Activated CD4-positive, alpha-beta T cell treated with anti-CD3 and anti-CD28 coated beads, Interleukin-2, Interleukin-6, amounts not matched to agents 100 ng/mL and 50 ng/mL, durations not matched to agents 16 hours and 8 hours (primary cell): ENCODE measurements at places on chromosomes 7 and 10.

DNA sequence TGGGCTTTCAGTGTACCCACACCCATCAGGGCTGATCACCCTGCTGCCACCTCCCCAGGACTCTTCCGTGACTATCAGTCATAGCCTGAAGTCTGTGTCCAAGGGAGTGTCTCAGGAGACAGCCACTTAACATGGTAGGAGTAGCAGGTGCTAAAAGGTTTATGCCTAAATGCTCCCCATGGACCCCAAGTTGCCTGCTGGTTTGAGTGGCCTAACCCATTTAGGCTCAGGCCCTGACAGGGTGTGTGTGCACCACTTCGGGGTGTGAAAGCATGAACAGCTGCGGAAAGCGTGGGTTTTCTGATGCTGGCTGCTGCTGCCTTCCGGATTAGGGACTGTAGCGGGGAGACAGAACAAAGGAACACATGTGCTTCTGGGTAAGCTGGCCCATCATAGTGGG, 93.2 kb upstream of the SAMD8 start:
- no peak for DNase-seq

- DNase-seq = no peak
Observed at GRCh38 chr7:98624846-98625420, 7.8 kb downstream of the NPTX2 start.

DNA sequence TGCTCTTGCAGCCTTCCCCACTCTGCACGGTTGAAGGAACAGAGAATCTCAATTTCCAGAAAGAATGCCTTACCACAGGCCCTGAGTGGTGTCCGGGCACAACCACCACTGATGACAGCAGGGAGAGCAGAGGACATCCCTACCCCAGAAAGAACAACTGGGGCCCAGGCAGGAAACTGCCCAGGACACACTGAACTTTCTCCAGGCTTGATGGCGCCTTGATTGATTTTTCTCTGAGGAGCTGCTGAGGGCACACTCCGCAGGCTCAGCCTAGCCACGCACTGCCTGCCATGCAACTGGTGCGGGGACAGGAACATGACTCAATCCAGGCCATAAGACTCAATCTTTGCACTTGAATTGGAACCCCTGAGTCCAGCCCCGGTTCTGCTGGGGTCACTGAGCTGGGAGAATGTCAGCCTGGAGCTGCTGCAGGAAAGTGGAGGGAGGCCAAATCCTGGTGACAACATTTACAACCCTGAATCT, 5.9 kb downstream of the AKR1B1 start:
- DNase-seq = no peak

- no peak for DNase-seq
Observed at GRCh38 chr7:78779788-78780187, 673.7 kb downstream of the MAGI2 start.

GRCh38 chr7:64774204-64774842, 19.9 kb upstream of the ZNF138 start:
- no peak for DNase-seq

DNA sequence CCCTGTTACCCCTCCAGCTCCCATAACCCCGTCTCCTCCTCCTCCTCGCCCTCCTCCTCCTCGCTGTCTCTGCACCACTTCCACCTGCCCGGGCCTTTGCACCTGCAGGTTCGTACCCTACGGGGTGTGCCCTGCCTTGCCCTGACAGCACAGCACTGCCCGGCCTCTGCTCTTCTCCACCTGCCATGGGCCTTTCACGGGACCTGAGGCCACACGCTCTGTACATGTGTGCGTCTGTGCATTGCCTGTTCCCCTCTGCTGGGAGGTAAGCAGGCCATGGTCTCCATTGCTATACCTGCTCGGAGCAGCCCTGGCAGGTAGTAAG, 40.0 kb downstream of the MICALL2 start:
- DNase-seq = no peak

DNA sequence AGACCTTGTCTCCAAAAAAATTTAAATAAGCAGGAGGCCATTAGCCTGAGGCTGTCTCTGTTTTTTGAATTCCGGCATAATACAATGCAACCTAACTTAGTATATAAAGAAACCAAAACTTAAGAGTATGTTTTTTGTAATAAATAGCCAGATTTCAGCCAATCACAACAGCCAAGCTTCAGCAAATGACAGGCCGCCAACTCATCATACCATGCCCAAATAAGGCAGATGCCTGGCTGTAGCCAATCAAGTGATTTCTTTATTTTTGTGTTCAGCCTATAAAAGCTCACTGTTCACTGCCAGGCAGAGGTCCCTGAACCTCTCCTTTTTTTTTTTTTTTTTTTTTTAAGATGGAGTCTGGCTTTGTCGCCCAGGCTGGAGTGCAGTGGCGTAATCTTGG, 12.7 kb upstream of the PURB start:
- no peak for DNase-seq

DNA sequence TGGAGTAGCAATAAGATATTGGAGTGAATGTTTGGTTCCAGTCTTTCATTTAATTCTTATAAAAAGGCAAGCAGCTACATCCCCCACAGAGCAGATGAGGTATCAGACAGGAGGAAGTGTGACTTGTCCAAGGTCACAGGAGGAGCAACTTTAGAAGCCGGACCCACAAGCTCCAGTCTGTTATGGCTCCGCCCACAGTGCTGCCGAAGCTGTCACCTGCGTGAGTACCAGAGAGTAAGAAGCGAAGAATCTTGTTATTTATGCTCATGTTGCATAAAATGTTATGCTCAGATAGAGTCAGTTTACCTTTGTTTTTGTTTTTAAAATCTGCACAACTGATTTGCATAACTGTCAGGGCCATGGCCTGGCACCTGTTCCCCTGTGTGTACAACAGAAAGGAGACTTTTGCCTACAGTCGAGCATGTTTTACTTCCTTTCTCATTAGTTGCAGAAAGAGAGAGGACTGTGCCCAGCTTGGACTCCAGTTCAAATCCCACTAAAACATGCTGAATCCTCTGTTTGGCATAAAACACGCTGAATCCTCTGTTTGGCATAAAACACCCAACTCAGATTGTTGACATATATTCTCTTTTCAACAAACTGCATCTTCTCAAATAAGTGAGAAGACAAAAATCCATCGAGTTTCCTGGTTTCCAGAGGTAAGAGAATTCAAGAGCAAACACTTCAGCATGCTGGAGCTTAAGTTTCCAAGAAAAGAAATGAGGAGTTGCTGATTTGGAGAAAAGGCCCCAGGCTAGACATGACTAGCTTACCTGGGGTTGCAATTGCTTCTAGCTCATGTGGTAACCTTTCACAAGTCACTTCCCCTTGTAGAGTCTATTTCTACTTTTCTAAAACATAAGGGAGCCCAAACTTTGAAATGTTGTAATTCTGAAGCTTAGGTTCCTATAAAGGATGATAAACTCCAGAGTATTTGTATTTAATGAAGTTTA, 409.8 kb upstream of the ZMIZ1 start:
- DNase-seq = no peak

- no peak for DNase-seq
Observed at GRCh38 chr10:49139028-49139845, 5.4 kb upstream of the FAM170B start.

DNA sequence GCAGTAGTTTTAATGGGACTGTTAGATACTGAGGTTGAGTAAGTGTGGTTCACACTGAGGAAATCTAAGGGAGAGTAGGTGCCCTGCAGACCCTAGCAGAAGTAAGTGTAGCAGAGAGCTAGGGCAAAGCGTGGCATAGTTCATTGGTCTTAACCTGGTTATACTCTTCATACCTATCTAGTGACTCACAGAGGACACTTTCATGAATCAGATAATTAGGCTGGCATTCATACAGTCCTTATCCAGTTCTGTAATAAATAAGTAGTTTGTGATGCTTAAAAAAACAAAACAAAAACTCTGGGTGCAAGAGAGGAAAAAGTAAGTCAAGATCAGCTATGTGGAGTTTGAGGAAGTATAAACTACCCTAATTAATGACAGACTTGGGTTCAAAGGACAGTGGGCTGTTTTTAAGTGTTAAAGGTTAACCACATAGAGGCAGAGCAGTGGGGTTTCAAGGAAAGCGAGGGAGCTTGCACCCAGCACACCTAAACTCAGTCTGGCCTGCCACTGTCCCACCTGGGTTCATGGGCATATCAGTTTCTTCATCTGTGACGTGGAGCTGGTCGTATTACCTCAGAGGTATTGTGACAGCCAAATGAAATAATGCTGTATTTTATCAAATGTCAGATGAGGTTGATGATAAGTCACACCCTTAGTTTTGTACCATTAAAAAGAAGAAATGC, 27.1 kb downstream of the LMTK2 start:
- peak; percentile 9 for DNase-seq

GRCh38 chr10:132105302-132105995, 39.7 kb downstream of the JAKMIP3 start:
- no peak for DNase-seq

DNA sequence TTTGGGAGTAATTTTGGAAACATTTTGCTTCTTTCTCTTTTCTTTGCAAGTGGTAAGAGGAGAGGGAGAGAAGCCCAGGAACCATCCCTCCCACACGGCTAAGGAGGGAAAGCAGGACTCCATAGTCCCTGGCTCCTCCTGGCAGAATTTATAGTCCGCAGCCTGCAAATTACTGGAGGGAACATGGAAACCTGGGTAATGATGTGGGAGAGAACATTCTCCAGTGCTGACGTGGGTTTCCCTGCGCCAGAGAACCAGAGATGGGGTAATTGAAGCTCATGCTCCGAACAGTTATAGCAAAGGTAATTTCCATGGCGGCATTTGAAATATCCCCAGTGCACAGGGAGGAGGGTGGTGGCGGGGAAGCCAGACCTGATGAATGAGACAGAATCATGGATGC, 320.4 kb downstream of the RPS24 start:
- DNase-seq = no peak

DNA sequence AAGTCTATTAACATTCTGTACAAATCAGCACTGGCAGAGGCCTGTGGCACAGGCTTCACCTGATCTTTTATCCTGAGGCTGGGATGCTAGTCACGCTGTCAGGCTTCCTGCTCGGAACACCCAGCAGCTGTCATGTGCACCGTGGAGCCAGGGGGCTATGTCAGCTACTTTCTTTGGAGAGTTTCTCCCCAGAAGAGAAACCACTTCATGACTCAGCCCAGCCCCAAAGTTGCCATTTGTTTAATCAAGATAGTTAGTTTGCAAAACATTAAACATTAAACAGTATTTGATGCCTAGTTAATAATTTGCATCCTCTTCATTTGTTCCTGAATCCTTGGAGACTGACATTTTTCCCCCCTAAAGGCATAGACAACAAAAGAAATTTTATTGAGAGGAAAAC, at the start of gene HABP2:
Gene HABP2 (plus strand): TSS at position 353 of the 400 bp plus-strand sequence. CDS start 69 bp downstream, outside the sequence.
- no peak for DNase-seq

- peak; percentile 56 for DNase-seq
Observed at GRCh38 chr7:100896732-100897608, 1.3 kb upstream of the ACHE start.

GRCh38 chr7:138235207-138235606, 158.9 kb downstream of the AKR1D1 start:
- no peak for DNase-seq

DNA sequence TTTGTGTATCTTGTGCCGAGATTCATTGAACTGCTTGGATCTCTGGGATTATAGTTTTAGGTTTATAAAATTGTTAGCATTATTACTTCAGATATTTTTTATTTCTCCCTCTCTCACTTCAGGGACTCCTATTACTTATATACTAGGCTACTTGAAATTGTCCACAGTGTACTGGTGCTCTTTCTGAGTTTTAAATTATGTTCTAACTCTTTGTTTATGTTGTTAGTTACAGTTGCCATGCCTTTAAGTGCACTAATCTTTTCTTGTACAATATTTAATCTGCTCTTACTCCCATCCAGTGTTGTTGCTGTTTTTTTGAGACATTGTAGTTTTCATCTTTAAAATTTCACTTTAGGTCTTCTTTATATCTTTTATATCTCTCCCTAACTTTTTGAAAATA, 13.1 kb downstream of the PLEKHS1 start:
- no peak for DNase-seq

DNA sequence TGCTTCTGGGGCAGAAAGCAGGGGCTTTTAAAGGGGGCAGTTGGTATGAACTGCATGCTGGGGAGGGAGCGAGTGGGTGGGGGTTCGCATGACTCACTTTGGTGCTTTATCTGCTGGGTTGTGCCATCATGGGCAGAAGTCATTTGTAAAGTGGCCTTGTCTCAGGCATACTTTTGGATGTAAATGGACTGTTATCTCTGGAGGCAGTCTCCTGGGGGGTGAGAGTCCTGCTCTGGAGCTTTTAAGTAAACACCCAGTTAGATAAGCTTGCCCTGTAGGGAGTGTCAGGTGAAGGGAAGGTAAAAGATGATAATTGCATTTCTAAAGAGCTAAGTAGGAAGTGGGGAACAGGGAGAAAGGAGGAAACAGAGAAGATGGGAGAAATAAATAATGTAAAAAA, 1.6 kb upstream of the GSTO1 start:
- DNase-seq = no peak

- DNase-seq = no peak
Observed at GRCh38 chr10:126407831-126408230, 19.6 kb upstream of the ADAM12 start.

DNA sequence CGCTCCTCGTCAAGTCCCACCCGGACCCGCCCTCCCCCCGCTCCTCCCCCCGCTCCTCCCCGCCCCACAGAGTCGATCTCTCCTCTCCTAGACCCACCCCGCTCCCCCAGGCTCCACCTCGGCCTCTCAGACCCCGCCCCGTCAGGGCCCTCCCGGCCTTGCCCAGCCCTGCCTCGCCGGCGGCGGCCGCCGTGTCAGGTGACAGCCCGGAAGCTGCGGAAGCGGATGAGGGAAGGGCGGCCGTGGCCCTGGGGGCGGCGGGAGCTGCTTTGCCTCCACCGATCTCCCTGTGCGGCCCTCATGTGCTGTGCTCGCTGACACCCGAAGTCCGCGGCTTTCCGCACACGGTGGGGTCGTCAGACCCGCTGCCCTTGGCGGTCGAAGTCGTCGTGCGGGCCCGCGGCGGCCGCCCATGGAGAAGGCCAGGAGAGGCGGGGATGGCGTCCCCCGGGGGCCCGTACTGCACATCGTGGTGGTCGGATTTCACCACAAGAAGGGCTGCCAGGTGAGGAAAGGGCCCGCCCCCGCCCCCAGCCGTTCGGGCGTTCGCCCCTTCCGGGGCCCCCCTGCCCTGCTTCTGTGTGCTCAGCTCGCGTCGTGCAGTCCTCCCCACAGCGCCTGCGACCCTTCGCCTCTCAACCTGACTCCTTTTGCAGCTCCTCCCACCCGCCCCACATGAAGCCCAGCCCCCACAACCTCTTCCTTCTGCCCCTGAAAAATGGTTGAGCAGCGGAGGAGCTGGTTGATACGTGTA, at the start of gene AVL9:
Gene AVL9 (plus strand): TSS at position 192 of the 754 bp plus-strand sequence. CDS start 221 bp downstream, at position 413.
- DNase-seq = peak; percentile 99

DNA sequence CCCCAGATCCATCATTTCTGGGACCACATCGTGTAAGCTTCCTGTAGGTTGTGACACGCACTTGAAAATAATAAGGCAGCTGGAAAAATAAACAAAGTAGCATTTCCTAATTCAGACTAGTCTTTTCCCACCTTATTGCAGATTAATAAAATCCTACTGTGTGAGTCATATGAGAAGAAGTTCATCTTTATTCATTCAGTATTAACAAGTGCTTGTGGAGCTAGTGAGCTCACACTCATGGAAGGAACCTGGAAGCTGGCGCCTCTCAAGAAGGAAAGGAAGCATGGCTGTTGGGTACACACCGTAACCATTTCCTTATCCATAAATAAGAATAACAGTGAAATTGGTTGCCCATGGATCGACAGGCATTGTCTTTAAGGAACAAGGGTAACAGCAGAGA, 152.6 kb upstream of the PFKP start:
- DNase-seq = no peak
